ENCODE measurements at places on chromosomes 4 and X. TPM values are rescaled to one million over a fixed set of nuclear protein-coding genes. Genes with fewer than 3 reads are reported as not detected.

The SULT1E1 gene
- total RNA-seq = not detected

The TEX11 gene
- total RNA-seq = not detected

The TMEM31 gene
- not detected for total RNA-seq

The CACNA1F gene
- total RNA-seq = 0.31 TPM

The AMOT gene
- total RNA-seq = 0.52 TPM

The ASMT gene
- total RNA-seq = 0.73 TPM

The NAP1L2 gene
- total RNA-seq = 3.7 TPM

The DUSP21 gene
- total RNA-seq = not detected

The ERVMER34-1 gene
- under 0.01 TPM for total RNA-seq

The CXCL10 gene
- 0.42 TPM for total RNA-seq

The BBS12 gene
- total RNA-seq = 1.3 TPM

The CYLC1 gene
- total RNA-seq = not detected

The SUPT20HL1 gene
- total RNA-seq = not detected

The ARHGEF38 gene
- not detected for total RNA-seq

The CCDC149 gene
- 2.5 TPM for total RNA-seq

The CLDN24 gene
- not detected for total RNA-seq

The SPIN2A gene
- total RNA-seq = 0.10 TPM

The ANOS1 gene
- total RNA-seq = under 0.01 TPM

The CXCL1 gene
- 9.3 TPM for total RNA-seq

The C1QTNF7 gene
- 0.10 TPM for total RNA-seq

The LPAR4 gene
- total RNA-seq = 0.10 TPM

The WDFY3 gene
- total RNA-seq = 18.1 TPM

The ARHGEF6 gene
- 63.8 TPM for total RNA-seq

The MAGEH1 gene
- 21.3 TPM for total RNA-seq

The ADAMTS3 gene
- not detected for total RNA-seq
